ENCODE measurements at places on chromosomes 4 and X. TPM values are rescaled to one million over a fixed set of nuclear protein-coding genes. Genes with fewer than 3 reads are reported as not detected.

Gene ZMAT1
- 38.4 TPM for total RNA-seq

- no peak for DNase-seq
Measured at GRCh38 chr4:140931911-140932310, 175.7 kb upstream of the TBC1D9 start.

Gene FDCSP
- not detected for total RNA-seq

GRCh38 chr4:80221161-80221560 is 23.9 kb downstream of the PRDM8 start:
- DNase-seq: no peak

Gene MAGED4
- total RNA-seq: 8.6 TPM

DNA sequence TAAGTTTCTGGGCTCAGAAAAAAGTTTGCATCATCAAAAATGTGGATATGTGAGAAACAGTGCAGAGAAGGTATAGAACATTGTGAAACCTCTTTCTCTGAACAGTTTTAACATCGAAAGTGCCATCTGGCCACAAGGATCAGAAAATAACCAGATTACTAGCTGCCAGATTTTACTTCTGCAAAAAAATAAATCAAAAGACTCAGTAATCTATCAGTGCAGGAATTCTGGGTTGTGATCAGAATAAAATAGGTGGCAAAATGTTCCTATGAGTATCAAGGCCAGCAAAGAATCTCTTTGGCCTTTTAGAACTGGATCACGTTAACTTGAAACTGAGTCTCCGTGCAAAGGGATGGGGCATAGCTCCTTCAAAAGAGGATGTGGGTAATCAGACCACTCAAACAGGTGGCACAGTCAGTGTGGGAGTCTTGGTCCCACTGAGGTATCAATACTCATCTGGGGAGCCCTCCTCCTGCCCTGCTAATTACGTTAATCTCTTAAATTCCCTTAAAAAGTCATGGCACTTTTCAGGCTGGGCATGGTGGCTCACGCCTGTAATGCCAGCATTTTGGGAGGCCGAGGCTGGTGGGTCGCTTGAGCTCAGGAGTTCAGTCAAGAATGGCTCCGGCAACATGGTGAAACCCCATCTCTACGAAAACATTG is 26.7 kb upstream of the RBM47 start:
- DNase-seq: peak; percentile 58

Gene EMCN
- total RNA-seq: not detected

Gene CTAG2
- not detected for total RNA-seq

- no peak for DNase-seq
Measured at GRCh38 chr4:128279624-128280225, 7.9 kb downstream of the PGRMC2 start.

GRCh38 chr4:185020863-185021761 is 2.8 kb downstream of the HELT start:
- no peak for DNase-seq

GRCh38 chr4:175560604-175561003 is 251.5 kb downstream of the GPM6A start:
- DNase-seq: peak; percentile 8

DNA sequence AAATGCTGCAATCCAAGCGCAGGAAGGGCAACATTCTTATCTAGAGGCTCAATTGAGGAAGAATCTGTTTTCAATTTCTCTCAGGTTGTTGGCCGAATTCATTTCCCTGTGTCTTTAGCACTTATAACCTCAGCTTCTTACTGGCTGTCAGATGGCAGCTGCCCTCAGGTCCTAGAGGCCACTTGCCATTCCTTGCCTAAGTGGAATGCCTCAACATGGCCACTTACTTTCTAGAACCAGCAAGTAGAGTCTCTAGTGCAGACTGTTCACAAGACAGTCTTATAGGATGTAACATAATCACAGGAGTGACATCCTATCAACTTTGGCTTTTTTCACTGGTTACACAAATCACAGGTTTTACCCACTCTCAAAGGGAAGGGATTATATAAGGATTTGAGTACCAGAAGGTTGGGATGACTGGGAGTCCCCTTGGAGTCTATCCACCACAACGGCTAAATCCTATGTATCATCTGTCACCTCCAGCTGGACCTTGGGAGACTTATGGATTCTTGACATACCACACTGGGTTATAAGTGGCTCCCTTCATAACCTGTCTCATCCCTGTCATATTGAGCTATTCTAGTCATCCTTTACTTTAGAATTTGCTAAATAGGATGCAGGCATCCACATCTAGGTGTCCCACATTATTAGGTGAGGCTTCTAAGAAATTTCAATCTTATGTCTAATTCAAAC is 297.9 kb upstream of the CTSO start:
- no peak for DNase-seq

- no peak for DNase-seq
Measured at GRCh38 chr4:122776916-122777315, 44.4 kb downstream of the BBS12 start.

DNA sequence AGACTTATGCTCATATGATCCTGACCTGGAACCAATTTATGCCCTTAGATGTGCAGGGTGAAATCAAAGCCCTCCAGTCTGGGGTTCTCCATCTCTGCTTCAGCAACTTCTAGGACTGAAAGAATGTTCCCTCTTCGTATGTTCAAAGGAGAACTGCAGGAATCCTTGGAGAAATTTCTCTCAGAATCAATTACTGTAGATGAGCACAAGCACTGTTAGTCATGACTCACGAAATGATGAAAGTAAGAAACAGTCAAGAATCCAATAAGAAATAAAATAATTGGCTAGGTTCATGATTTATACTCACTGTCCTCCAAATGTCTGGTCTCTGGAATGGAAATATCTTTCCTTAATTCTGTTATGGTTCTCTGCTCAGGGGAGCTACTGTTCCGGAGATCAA is 348.2 kb downstream of the PDGFC start:
- DNase-seq: no peak
